Activated CD8-positive, alpha-beta memory T cell treated with anti-CD3 and anti-CD28 coated beads for 1 hour (primary cell): ENCODE measurements at places on chromosomes 5 and 9.

DNA sequence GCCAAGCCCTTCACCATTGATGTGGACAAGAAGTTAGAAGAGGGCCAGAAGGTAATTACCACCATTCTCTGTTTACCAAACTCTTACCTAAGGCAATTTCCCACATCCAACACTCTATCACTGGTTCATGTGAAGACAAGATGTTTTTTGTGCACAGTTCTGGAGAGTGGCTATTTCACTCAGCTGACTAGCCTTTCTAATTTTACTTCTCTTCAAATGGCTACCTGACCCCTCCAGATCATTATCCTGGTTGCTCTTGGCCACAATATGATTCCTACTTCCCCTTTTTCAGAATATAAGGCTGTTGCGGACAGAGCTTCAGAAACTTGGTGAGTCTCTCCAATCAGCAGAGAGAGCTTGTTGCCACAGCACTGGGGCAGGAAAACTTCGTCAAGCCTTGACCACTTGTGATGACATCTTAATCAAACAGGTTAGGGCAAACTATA lies 7.1 kb downstream of the KIF20A start:
- no peak for DNase-seq

- no peak for DNase-seq
These were observed 25.5 kb upstream of the ARAP3 start for GRCh38 chr5:141707510-141707909.

DNA sequence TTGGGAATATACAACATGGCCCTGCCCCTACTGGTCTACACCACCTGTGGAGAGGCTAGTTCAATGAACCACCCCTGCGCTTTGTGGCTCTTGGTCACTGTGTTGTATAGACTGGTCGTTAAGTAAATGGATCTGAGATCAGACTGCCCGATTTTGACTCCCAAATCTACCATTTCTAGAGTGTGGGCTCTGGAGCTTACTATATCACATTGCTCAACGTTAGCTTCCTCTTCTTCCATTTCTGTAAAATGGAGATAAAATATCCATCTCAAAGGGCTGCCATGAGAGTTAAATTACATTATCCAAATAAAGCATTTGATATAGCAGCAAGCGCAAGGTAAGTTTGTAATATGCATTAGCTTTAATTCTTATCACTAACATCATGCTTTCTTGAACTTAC lies 52.7 kb upstream of the IFNK start:
- DNase-seq = no peak

DNA sequence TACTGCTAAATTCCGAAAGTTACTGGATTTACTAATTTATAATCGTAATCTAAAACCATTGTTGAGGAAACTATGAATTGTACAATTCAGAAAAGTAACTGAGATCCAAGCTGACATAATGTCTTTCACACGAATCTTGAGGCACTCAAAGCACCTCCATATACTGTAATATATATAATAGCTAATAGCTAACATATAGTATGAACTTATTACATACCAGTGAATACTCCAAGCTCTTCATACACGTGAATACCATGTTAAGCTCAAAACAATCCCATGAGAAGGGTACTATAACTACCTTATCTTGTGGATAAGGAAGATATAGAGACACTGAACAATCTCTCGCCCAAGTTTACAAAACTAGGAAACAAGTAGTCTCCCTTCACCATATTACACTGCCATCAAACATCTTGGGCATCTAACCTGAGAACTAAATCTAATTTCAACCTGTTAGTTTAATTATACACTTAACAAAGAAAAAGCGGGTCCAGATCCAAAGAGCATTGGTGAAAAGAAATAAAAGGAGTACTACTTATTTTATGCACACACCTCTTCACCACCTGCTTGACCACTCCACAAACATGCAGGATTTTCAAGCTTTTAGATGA lies 1.0 kb downstream of the NUDCD2 start:
- no peak for DNase-seq

DNA sequence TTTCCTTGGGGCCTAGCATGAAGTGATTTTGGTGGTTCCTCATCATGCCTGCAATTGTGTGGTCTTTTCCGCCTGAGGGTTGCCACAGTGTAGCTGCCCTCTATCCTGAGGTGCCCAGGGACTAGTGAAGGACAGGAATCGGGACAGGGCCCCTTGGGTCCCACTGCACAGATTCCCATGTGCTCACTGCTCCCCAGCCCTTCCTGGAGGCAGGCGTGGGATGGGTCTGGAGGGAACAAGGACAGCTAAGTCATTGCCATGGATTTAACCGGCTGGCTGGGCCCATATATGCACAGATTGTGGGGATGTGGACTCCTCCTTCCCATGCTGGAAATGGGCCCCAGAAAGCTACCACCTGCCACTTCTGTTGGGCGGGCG lies 122.3 kb upstream of the PITX1 start:
- DNase-seq = no peak

- no peak for DNase-seq
These were observed 148.3 kb downstream of the RANBP17 start for GRCh38 chr5:171010086-171010485.

- DNase-seq = no peak
These were observed 651.0 kb upstream of the RORB start for GRCh38 chr9:73845954-73846690.

GRCh38 chr5:169696621-169697510 lies 59.8 kb downstream of the DOCK2 start:
- no peak for DNase-seq

DNA sequence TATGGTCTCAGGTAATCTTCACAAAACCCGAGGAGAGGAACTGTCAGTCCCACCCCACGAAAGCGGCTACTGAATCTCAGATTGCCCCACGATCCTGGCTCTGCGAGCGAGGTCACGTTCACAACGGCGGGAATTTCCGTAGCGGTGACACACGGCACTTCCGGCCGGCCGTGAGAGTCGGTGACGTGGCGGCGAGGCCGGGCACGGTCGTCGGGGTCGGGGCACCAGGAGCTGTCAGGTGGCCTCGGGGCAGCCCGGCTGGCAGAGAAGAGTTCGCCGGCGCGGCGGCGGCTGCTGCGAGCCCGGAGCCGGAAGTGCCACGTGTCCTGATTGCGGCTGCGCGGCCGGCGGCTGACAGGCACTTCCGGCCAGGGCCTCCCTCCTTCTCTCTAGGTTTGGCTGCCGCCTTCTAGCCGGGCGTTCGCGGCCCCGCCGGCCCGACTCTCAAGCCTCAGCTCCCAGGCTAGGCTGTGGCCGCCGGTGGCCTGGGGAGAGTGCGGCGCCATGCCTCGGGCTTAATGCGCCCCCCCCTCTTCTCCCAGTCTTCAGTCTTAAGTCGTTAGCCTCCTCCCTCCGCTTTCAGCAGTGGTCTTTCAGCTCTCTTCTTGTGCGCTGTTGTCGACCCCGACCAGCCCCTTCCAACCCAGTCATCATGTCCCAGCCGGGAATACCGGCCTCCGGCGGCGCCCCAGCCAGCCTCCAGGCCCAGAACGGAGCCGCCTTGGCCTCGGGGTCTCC lies at the start of gene SEC24A:
Gene SEC24A, plus strand, starts transcription at position 361 of the 738 bp plus-strand sequence. Its CDS starts 292 bp downstream, at position 653.
- DNase-seq = peak; percentile 65

GRCh38 chr9:110986529-110986928 lies 51.7 kb downstream of the LPAR1 start:
- DNase-seq = no peak

GRCh38 chr9:114139071-114139470 lies 16.3 kb upstream of the COL27A1 start:
- DNase-seq = no peak

DNA sequence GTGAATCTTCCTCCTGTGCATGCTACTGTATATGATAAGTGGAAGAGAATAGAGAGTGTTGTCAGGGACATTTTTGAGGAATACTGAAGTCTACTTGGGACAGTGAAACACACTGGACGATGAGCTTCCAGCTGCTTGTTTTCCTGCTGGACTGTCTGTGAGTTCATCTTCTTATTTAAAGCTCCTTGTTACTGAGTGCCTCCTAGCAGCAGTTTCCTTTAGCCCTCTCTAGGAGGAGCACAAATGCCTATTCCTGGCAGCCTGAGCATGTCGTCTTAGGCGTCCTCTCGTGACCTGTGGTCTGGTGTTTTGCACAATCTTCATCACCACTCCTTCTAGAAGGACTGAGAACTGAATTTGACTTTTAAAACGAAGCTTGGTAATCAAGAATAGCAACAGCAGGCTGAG lies 43.8 kb downstream of the ANKRD33B start:
- DNase-seq = no peak

DNA sequence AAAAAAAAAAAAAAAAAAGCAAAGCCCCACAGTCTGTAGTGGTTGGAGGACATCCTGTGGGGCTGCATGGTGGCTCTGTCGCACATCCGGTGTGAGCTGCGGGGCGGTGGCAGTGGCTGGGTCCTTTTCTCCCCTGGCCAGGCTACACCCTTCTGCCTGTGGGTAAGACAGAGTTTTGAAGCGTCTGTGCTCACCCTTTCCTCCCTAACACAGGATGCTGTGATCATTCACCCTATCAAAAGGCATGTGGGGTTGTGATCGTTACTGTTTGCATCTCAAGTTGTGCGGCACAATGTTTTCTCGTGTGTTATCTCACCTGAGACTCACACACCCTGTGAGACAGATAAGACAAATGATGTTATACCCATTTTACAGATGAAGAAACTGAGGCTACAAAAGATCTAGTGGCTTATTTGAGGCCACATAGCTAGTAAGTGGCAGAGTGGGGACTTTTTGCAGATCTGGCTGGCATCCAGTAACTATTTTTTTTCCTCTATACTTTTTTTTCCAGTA lies 17.5 kb downstream of the IRF1 start:
- DNase-seq = peak; percentile 69

GRCh38 chr5:16935231-16936149 lies 598 bp downstream of the MYO10 start:
- no peak for DNase-seq

DNA sequence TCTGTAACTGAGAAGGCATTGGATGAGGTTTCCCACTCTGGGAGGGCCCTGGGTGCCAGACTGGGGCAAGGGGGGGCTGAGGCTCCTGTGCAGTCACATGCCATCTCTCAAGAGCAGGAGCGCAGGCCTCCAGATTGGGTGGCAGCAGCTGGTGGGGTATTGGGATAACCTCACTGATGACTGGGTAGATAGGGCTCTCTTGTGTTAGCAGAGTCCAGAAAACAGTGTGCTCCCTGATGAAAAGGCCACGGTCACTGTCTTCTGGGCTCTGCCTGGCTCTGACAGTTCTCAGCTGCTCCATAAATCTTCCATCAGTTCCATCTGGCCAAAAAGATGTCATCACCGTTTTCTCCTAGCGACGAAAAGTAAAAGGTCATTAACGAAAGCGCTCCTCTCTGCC lies 21.8 kb upstream of the NKX2-5 start:
- no peak for DNase-seq

- DNase-seq = no peak
These were observed 2.3 kb upstream of the FABP6 start for GRCh38 chr5:160227012-160227411.

DNA sequence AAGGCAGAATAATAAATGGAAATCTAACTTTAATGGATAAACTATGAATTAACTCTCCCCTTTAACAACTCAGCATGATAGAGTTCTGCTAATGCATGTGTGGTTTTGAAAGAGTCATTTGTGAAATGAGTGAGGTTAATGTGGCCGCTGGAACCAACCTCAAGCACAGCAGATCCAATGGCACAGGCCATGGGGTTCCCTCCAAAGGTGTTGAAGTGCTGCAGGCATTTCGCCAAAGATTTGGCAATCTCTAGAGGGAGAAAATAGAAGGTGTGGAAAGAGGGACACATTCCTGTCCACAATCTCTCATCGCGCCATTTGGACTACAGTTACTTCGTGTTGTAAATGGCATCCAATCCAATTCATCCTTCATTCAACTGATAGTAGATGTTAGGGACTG lies 35.0 kb downstream of the AGXT2 start:
- DNase-seq = no peak

- DNase-seq = no peak
These were observed 157.5 kb downstream of the COL23A1 start for GRCh38 chr5:178432421-178433272.

GRCh38 chr9:37350486-37351190 lies 71.9 kb upstream of the GRHPR start:
- DNase-seq = no peak

DNA sequence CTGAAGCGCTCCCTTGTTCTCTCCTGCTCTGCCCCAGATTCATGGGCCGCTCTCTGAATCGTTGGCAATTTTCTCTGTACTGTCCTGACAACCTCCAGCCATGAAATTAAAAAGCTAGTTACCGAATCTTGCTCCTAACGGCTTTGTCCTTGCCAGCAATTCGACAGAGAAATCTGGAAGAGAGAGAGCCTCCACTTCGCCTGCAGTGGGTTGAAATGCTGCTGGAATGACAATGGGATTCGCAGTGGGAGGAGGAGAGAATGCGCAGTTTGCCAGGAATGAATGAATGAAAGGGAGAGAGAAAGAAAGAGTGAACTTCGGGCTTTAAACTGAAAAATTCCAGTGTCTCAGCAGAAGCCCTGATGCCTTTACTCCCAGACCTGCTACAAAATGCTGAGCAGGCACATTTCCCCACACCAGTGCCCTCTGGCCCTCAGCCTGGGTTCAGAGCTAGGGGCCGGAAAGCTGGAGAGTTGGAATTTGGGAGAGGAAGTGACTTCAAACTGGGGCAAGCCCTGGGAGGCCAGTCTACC lies 11.5 kb upstream of the BOD1 start:
- DNase-seq = no peak

GRCh38 chr9:136377341-136378169 lies 4.1 kb upstream of the CARD9 start:
- DNase-seq = no peak

- no peak for DNase-seq
These were observed 558 bp downstream of the GRPEL2 start for GRCh38 chr5:149345892-149346222.

GRCh38 chr9:96136992-96137670 lies 164.8 kb downstream of the HSD17B3 start:
- no peak for DNase-seq

DNA sequence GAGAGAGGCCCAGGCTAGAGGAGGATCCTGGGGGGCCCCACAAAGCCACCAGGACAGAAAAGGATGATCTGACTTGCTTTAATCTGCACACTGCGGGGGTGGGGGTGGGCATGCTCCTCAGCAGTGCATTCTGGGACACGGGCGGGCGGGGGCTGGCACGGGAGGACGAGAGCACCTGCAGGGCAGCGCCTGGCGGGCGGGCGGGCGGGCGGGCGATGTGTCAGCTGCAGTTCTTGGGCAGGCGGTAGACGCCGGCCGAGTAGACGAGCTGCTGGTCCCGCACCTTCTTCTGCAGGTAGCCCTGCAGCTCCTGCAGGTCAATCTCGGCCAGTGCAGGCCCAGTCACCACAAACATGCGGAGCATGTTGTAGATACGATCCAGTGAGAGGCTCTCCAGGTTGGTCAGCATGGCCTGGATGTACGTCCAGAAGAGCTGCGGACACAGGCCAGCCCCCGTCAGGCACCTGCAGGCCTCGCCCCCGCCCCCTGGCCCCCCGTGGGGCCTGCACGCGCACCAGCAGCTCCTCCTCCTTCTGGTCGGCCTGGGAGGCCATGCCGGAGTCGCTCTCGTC lies 3.0 kb upstream of the TMEM210 start:
- DNase-seq = no peak
